ENCODE measurements at places on chromosomes 4 and X. TPM values are rescaled to one million over a fixed set of nuclear protein-coding genes. Genes with fewer than 3 reads are reported as not detected.
A peak's percentile ranks its signal among the peaks of the same experiment; 100 is the strongest.

The DYNLT3 gene
- total RNA-seq: 19.6 TPM

The MAGEB2 gene
- total RNA-seq: not detected

The XAGE2 gene
- total RNA-seq: not detected

The ADGRG4 gene
- total RNA-seq: not detected

The PAGE5 gene
- not detected for total RNA-seq

The SLITRK4 gene
- not detected for total RNA-seq

The OTC gene
- total RNA-seq: not detected

The PLXNB3 gene
- 4.2 TPM for total RNA-seq

The DCHS2 gene
- total RNA-seq: not detected

The AREG gene
- total RNA-seq: not detected

The TRIM2 gene
- total RNA-seq: 0.54 TPM

The RASGEF1B gene
- 6.9 TPM for total RNA-seq

The RHOXF2B gene
- not detected for total RNA-seq

The TEC gene
- total RNA-seq: 3.9 TPM

The CLDN2 gene
- not detected for total RNA-seq

The CXCL5 gene
- total RNA-seq: not detected

The PNMA5 gene
- total RNA-seq: not detected

DNA sequence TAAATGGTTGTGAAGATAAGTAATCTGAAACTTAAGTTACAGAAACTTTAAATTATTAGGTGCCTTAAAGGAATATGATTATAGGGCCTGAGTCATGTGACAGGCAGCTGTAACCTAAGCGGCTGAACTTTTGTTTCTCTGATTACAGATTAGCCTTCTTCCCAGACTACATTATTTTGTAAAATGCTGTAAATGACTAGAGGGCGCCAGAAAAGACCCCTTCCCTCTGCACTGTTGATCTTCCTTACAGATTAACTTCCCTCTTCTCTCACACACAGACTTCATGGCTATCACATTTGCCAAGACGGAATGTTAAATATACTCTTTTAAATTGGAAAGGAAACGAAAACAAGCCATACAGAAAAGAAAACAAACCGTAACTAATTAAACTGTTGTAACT is 96.6 kb downstream of the EVC2 start:
- DNase-seq: no peak

DNA sequence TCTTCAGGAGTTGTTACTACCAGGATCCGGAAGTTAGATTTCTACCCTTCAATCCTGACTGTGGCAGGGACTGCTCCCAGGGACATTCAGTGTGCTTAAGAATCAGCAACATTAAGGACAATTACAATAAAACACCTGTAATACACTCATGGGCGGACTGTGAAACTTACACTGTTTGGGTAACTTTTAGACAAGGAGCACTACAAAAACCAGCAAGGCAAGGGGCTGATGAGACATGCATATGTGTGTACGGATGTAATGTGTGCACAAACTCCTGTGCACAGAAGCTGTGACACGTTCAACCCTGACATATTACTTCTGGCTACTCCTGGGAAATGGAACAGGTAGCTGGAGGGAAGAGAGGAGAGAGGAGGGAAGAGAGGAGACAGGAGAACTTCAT is 75.8 kb downstream of the FAT1 start:
- no peak for DNase-seq

- no peak for DNase-seq
These were observed 1422.0 kb downstream of the ADGRL3 start for GRCh38 chr4:62622089-62622488.

DNA sequence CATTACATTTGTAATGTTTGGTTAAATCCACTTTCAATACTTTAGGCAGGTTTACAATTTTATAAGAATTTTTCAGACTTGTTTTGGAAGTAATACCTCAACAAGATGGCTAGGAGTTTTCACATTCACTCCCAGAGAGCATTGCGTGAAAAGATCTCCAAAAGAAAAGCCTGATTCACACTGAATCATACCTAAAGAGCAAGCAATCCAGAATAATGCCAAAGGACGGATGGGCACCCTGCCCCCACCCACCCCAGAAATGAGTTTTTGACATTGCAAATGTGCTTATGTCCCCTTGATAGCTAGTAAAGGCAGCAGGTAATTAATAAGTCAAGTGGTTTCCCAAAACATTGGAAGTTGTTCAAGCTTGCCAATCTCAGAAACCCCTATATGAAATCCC is 557.7 kb upstream of the TENM3 start:
- DNase-seq: no peak

DNA sequence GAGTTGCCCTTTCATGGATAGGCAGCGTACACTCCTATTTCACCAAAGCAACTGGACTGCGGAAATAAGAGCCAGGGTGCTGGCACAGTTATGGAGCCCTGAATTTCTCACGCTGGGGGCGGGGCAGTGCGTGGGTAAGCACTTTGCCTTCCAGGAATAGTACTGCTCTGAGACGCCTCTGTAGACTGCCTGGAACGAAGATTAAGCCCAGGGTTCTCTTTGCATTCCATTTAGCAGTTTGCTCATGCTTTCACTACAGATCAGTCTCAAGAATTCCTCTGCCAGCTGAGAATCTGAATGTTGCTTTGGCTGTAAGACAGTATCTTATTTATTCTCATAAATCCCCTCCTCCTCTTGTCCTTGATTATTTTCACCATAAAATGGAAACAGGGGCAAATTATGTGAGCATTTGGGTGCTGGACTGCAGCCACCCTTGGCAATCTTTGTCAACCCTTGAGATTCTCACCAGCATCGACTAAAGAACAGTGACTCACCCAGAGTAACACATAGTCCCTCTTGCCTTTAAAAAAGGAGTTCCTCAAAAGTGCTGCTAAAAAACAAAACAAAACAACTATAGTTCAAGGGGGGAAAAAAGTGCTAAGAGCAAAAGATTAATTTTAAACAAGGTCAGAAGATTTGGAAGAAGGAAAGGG is 88.9 kb upstream of the CITED1 start:
- no peak for DNase-seq

- DNase-seq: no peak
These were observed 124.0 kb downstream of the KIT start for GRCh38 chr4:54781756-54782155.

DNA sequence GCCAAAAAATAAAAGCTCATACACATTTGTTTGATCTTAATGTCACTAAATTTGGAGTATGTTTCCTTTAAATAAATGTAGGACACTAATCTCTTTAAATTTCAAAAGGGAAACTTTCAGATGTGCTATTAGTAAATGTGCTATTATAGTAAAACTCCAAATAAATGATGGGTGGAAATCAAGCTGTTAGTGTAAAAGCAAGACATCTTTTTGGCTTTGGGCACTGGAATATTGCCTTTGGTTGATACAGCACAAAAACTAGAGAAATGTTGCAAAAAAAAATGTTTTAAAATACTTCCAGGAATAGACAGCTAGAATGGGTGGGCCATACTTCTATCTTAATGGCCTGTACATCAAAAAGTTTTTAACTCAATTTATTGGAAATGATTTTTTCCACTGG is 151.6 kb downstream of the FBXO8 start:
- no peak for DNase-seq

DNA sequence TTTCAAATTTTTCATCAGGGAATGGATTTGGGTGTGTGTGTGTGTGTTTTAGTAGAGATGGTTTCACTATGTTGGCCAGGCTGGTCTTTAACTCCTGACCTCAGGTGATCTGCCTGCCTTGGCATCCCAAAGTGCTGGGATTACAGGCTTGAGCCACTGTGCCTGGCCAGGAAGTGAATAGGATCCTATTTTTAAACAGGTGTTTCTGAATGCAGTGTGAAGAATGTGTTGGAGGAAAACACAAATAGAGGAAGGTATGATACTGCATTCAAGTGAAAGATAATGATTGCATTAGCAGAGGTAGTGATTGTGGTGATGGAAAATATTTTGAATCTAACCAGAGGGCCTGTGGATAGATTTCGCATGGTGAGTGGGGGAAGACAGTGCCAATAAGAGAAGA is 189.6 kb downstream of the TENM3 start:
- DNase-seq: no peak

GRCh38 chr4:101348367-101348827 is 1.1 kb upstream of the PPP3CA start:
- DNase-seq: no peak

DNA sequence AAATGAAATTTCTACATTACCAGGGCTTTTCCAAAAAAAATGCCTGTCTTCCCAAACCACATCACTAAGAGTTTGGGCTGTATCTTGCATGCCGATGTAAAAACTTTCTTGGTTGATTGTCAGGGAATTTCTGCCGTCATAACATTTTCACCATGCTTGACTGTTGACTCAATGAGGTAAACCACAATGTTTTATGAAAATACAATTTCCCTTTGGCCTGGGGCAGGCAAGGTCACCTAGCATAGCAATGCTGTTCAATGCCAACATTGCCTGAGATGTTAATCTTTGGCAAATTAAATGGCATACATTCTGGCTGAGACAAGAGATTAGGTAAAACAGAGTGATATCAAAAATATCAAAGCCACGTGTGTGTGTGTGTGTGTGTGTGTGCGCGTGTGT is 137.1 kb upstream of the TBL1X start:
- no peak for DNase-seq

GRCh38 chr4:128298852-128299251 is 11.2 kb upstream of the PGRMC2 start:
- no peak for DNase-seq

DNA sequence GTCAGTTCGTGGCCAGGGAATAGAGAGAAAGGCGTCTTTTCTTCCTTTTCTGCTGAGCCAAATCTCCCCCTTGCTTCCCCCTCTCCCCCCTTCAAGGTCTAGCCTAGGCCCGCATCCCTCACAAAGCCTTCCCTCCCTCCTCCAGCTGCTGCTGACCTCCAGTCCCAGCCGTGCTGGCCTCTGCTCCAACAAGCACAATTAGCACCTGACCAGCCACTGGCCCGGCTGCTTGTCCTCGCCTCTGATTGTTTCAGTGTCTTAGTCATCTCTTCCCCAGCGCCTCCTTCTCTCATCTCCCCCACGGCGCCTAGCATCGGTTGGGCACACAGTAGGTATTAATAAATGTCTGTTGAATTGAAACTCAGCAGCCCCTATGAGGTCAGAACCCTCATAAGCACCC is 4.2 kb downstream of the ELF4 start:
- no peak for DNase-seq

DNA sequence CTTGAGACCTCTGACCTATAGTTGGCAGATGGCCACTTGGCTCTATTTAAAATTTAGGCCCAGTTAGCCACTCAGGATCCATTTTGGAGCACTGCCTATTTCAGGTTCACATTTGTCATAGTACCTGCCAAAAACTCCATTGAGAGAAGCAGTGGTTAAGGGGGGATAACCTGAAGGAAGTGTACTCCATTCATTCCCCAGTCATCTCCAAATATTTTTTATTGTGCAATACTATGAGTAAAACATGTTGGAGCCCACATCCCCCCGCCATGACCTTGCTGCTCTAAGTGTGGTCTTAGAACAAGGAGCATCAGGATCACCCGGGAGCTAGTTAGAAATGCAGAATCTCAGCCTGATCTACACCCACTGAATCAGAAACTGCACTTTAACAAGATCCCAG is 21.1 kb downstream of the PLP1 start:
- DNase-seq: no peak

DNA sequence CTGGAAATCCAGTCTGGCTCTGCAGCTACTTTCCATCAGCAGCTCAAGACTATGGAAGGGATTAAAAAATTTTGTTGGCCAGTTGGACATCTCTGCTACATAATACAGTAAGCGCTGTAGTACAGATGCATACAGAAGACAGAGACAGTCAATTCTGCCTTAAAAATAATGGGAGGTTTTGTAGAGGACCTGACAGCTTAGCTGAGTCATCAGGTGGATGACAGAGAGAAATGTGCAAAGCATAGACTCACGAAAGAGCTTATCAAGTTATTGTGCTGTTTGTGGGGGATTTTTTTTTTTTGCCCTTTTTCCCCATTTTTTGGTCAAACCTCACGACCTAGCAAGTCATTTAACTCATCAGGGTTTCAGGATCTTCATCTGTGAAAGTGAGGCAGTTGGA is 149.0 kb upstream of the SCML1 start:
- no peak for DNase-seq

DNA sequence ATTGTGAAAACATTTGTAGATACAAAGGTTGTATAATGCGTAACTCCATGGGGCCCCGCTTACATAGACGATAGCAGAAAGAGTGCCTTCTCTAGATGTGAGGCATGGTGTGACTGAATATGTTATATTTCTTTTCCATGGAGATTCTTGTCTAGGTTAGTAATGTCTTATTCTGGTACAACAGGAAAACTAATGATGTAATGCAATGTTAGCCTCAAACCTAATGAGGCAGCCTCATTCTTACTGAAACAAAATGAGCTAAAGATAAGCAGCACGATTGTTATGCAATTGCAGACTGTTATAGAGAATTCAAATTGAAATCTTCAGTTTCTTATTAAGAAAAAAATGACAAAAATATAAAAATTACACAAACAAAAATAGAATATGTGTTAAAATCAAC is 171.1 kb upstream of the ANKRD50 start:
- DNase-seq: no peak

GRCh38 chr4:153773236-153773690 is 13.4 kb upstream of the RNF175 start:
- no peak for DNase-seq

DNA sequence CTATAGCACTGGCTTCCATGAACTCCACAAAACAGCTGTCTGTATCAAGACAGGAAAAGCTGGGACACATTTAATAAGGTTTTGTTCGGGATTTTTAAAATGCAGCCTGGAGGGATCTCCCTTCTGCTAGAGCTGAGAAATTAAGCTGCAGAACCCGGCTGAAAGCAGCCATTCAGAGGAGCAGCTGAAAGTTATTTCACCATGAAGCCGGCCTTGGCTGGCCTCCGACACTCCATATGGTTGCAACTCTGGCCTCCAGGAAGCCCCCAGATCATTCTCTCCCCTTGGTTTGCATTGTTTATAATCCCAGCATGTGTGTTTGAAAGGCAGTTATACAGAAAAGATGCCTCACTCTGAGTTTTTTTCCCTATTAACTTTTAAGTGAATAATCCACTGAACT is 239.4 kb downstream of the SPATA18 start:
- no peak for DNase-seq

DNA sequence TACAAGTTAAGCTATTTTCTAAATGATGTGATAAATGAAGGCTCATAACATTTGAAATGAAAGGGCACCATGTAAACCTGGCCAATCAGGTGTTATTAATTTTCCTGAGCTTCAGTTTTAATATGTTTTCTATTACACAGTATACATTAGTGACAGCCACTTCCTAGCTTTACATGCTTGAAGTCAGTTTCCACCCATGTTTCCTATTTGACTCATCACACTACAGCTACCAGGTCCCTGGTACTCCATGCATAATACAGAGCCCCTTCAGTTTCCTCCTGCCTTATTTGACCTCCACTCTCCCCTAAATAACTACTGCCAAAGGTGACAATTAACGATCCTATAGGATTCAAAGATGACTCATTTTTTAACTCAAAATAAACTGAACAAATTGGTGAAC is 18.3 kb downstream of the ZNF518B start:
- DNase-seq: no peak

- peak; percentile 34 for DNase-seq
These were observed 663 bp downstream of the CXorf38 start for GRCh38 chrX:40646489-40647306.

DNA sequence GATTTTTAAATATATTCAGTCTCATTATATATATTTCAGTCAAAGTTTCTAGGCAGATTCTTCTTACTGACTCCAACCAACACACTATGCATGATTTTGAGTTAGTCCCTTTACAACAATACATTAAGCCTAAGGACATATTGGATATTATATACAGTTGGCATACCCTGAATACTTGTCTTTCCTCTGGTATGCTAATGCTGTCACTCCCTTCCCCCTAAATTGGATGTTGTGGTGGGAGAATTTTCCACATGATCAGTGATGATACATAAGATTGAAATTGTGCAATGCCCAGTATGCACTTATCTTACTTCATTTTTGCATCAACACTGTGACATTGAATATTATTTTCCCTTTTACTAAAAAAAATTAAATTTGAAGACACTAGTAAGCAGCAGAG is 935.2 kb downstream of the PCDH7 start:
- no peak for DNase-seq

Measured in activated naive CD8-positive, alpha-beta T cell treated with anti-CD3 and anti-CD28 coated beads for 36 hours (primary cell).